Right lung (tissue), 10 donors: ENCODE measurements at places on chromosomes 1 and 21. TPM values are rescaled to one million over a fixed set of nuclear protein-coding genes. Genes with fewer than 3 reads are reported as not detected.

Gene RPE65
- polyA plus RNA-seq: 0.48 TPM

DNA sequence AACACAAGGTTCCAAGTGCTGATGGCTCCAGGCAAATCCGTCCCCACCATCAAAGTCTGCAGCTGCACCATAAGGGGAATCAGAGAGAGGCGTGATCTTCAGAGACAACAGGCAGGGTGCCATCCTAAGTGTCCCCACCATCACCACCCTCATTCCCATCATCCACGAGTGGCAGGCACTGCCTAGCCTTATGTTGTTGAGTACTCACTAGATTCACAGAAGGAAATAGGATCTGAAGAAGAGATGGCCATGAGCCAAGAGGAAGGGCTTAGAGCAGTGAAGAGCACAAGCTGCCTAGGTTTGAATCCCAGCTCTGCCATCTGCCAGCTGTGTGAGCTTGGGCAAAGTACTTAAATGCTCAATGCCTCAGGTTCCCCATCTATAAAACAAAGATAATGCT, 207.3 kb upstream of the CSF3R start:
- no peak for DNase-seq

DNA sequence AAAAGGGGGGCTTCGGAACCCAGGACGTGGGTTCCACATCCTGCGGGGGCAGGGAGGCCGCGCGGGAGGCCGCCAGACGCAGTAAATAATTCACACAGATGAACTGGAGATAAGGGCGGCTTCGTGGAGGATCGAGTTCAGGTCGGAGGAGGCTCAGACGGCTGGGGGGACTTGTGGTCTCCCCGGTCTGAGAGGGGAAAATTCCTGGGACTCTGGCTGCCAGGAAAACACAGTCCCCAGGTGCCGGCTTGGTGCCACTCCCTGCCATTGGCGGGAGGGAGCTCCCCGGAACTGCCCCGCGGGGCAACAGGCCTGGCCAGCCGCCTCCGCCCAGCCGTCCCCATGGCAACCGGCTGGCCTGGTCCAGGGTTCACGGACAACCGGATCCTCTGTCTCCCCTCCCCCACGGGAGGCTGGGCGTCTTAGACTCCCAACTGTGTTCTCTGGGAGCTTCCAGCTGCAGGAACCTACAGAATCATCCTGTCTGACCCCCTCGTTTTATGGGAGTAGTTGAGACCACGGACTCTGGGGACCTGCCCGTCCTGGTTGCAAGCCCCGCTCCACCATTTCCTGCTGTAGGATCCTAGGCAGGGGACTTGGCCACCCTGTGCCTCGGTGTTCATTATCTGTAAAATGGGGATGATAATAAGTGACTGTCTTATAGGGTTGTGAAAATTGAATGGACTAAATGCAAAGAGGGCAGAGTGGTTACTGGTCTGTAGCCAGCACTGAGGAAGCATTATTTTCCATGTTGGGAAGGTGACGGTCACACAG, 9.6 kb downstream of the CAMK2N1 start:
- no peak for DNase-seq

GRCh38 chr1:63693944-63694571, 79.8 kb upstream of the ROR1 start:
- no peak for DNase-seq

DNA sequence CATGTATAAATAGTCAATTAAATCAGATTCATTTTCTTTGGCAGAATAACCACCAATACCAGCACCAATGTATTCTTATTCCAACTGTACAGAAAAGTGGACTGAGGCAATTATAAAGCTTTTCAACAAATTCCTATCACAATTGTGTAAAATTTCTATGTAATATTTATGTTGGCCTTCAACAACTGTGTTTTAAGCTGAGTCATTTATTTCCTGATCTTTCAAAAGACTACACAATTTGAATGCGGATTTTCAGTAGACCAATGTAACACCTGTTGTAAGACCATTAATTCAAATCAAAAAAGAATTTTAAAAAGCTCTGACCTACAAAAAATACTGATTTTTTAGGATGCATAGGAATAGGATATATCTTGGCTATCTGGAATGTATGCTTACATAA, 25.5 kb downstream of the GPATCH2 start:
- no peak for DNase-seq

Gene CAMTA1
- polyA plus RNA-seq: 56.5 TPM

Gene PPIAL4G
- 0.07 TPM for polyA plus RNA-seq
